Kidney glomerular epithelial cell (primary cell): ENCODE measurements at places on chromosomes 6 and 20.

DNA sequence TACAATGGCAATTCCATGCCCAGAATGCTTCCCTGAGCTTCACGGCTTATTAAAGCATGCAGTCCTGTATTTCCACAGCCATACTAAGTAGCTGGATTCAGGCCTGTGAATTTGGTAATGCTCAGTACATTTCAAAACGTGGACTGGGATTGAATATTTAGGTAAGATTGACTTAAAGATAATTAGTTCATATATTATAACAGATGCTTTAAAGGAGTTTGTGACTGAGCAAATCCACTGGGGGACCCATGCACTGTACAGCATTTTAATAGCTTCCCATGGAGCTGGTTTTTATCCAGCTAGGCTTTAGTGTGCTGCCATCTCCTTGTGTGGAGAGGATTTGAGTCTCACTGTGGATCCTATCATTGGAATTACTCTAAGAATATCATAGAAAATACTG lies 420.9 kb upstream of the FLRT3 start:
- DNase-seq: no peak

- no peak for DNase-seq
These were observed 186.6 kb downstream of the LY86 start for GRCh38 chr6:6775074-6775473.

DNA sequence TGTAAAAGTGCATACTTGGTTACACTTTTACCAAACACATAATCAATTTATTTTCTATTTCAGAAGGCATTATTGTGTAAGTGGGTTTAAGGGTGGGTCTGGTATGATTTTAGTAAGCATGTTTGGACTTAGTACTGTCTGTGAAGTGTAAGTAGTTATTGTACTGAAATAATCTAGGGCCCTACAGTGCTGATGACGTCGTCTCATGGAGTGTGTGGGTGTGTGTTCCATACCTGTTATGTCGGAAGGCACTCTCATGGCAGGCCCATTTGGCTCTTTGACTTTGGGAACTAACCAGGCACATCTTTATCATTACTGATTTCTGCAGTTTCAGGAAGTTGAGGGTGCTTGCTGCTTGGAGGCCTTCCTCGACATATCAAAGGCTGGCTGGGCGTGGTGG lies 155.1 kb downstream of the SASH1 start:
- DNase-seq: no peak

- DNase-seq: no peak
These were observed 45.8 kb downstream of the TBC1D7 start for GRCh38 chr6:13282393-13283069.

GRCh38 chr6:89941763-89942497 lies 47.7 kb downstream of the GJA10 start:
- no peak for DNase-seq

- DNase-seq: peak; percentile 91
These were observed 188.7 kb upstream of the GMDS start for GRCh38 chr6:2434116-2434515.

GRCh38 chr6:144394210-144394609 lies 109.1 kb downstream of the UTRN start:
- DNase-seq: no peak

DNA sequence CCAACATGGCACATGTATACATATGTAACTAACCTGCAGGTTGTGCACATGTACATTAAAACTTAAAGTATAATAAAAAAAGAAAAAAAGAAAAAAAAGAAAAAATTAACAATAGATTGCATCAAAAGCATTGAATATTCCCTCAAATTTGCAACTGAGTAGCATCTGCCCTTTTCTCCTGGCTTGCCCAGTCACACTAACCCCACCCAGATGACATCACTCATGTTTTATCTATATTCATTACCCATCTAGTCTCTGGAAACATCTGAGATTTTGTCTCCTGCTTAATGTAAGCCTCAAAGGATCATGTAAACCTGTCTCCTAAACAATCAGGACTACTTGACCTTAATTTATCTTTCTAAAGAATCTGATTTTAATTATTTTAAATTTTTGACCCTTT lies 706.8 kb downstream of the CD109 start:
- DNase-seq: no peak

GRCh38 chr6:137951064-137951597 lies 84.1 kb downstream of the TNFAIP3 start:
- DNase-seq: no peak

DNA sequence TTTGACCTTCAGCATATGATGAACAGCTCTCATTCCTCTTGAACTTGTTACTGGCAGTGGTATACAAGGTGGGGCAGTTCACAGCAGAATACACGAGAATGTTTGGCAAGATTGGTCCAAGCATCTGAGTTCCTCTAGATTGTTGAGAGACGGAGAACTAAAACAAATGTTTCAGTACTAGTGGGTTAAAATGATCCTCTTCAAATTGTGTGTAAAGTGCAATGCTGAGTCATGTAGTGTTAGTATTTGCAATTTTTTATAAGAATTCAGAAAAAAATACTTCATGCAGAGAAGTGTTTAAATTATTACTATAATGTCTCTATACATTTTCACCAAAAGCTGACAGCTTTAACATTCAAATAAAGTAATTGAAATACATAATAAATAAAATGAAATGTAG lies 879.8 kb downstream of the TFAP2A start:
- no peak for DNase-seq

DNA sequence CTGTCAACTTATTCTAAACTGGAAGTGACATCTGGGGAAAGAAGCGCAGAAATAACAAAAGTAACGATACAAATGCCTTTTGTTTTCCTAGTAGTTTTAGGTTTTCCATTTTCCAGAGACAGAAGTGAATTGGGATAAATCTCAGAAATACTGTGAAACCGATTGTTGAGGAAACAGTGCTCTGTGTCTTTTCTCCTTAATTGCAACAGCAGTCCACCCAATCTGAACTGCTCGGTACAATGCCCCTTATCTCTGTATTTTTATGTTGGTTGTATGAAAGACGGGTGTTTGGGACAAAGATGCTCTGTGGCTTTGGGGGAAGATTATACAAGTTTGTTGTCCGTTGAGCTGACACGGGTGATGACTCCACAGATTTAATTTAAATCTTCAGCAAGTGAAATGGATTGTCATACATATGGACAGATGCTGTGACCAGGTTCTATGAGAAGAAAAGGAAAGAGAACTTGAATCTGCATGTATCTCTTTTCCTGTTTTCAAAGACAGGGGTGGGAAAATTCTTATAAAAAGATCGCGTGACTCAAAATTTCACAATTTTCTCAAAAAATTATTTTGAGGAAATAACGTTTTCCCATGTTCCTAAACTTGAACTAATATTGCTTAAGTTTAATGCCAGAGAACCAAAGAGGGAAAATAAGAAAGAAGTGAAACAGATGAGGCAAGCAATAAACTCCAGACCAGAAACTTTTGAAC lies 41.2 kb downstream of the SASH1 start:
- DNase-seq: no peak

DNA sequence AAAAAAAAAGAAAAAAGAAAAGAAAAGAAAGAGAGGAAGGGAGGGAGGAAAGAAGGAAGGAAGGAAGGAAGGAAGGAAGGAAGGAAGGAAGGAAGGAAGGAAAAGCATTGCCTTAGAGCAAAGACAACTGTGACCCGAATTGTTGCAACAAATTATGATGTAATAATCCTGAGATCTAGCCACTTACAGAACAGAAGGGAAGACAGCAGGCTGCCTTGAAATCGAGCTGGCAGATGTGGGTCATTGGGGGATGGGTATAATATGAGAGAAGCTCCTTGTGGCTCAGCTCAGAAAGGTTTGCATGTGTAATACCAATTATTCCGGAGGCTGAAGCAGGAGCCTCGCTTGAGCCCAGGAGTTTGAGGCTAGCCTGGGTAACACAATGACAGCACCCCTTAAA lies 208.1 kb upstream of the PROKR2 start:
- no peak for DNase-seq

DNA sequence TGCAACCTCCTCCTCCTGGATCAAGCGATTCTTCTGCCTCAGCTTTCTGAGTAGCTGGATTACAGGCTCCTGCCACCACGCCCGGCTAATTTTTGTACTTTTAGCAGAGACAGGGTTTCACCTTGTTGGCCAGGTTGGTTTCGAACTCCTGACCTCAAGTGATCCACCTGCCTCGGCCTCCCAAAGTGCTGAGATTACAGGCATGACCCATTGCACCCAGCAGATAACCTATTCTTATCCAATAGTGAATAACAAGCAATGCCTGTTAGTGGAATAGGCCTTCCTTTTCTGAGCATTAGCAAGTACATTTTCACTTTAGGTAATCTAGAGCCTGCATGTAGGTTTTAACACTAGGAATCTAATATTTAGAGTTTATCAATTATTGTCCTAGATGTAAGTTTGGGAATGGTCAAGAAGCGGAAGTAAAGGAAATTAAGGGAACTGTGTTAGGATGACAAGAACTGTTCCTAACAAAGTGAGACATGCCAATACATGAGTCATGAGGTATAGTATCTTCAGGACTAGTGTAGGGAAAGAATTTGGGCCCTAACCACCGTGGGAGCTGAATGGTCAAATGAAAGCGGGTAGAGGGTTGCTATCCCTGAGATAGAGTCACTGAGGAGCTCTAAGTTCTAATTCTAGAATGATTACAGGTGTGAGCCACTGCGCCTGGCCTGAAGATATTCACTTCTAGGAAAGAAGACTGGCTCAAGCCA lies 15.0 kb downstream of the BLTP3A start:
- no peak for DNase-seq

- peak; percentile 81 for DNase-seq
These were observed 226.2 kb upstream of the MARCKS start for GRCh38 chr6:113630738-113631535.

DNA sequence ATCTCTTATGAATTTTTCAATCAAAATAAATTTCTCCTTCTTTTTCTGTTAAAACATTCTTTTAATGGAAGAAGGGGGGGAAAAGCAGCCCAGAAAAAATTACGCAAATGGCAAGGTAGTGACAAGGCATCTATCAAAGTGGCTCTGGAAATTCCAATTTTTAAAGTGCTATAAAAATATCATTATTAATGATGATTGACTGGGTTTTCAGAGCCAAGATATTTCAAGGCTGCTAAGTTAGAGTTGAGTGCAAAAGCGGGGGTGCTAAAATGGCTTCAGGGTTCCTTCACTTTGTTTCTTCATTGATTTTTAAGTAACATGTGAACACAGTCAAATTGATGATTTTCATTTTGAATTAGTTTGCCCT lies 171.6 kb upstream of the CITED2 start:
- no peak for DNase-seq

DNA sequence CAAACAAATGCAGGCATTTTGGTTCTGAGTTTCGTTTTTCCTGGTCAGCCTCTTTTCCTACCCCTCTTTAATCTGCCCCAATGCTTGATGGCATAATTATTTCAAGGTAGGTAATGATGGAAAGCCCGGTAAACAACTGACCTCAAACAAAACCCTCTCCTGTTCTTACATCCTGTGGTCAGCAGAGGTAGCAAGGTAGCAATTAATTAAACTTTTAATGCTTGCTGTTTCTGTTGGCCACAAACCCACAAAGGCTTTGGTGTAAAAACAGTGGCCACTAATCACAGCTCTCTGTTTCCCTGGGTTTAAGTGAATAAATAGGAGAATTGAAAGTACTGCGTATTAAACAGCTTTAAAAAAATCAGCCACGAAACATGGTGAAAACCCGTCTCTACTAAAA lies 261.5 kb upstream of the SOX4 start:
- DNase-seq: no peak

- DNase-seq: no peak
These were observed 32.7 kb downstream of the SERPINB6 start for GRCh38 chr6:2938632-2939083.

DNA sequence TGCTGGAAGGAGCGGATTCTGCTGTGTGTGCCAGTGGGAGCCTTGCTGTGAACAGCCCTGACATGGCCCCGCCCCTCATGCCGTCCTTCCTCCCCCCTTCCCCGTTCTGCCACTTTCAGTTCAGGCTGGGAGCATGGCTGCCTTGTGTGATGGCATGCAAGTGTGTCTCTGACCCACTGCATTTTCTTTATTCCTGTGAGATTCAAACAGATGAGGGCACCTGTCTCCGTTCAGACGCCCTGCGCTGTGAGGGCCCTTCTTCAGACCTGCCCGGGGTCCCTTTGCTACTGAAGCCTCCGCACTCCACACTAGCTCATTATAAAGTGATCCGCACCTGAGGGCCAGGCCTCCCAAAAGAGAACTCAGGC lies 88.3 kb downstream of the TAF4 start:
- DNase-seq: no peak

DNA sequence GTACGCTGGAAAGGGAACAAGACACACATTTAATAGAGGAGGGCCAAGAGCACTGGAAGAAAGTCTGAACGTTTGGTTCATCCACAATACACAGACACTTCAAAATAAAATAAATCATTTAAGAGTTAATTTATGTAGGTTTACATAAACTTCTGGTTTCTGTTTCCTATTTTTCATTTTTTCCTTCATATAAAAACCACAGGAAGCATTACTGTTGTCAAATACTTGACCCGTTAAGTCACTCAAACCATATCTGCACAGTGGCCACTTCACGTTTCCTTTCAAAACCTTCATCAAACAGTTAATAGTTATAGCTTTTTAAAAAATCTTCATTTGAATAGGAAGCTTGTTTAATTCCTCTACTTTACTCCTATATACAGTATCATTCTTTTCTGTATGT lies 257.6 kb upstream of the THEMIS start:
- DNase-seq: no peak

DNA sequence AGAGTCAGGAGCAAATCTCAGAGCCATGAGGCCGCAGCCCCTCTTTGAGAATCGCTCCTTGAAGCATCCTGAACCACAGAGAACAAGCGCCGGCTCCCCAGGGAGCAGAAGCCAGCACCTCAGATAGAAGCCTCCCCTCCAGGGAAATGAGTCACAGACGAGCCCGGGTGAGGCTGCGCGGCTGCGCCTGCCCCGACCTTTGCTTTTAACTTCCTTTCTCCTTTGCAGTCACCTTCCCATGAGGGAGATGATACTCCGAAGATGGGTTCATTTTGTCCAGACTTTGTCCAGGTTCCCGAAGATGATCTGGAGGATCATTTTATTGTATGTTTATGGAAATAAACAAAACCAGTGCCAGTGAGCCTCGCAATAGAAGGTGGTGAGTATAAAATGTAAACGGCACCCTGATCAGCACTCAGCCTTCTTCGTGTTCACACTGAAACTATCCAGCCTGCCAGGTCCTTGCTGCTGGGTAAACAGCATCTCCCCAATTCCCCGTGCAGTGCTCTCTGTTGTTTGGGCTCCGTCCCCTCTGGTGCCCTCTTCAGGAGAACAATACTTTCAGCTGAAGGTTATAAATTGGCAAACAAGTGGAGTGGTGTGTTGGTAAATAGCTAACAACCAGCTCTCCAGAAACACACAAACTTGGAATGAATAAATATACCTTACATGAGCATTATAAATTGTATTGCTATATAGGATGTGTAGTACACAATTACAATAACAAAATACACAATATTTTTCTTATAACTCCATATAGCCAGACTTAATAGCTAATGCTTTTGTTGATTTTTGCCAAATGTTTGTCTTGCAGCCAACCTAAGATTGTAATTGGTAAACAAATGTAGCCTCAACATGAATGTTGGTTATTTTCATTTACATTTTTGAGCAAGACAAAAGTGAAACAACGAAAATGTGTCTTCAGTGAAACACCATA lies 41.4 kb upstream of the TMEM181 start:
- peak; percentile 36 for DNase-seq

- no peak for DNase-seq
These were observed 136.3 kb upstream of the SLC22A23 start for GRCh38 chr6:3593161-3593560.

GRCh38 chr6:155107432-155108069 lies 112.4 kb downstream of the TIAM2 start:
- no peak for DNase-seq
